ENCODE measurements at places on chromosomes 1 and 21.
A peak's percentile ranks its signal among the peaks of the same experiment; 100 is the strongest.

DNA sequence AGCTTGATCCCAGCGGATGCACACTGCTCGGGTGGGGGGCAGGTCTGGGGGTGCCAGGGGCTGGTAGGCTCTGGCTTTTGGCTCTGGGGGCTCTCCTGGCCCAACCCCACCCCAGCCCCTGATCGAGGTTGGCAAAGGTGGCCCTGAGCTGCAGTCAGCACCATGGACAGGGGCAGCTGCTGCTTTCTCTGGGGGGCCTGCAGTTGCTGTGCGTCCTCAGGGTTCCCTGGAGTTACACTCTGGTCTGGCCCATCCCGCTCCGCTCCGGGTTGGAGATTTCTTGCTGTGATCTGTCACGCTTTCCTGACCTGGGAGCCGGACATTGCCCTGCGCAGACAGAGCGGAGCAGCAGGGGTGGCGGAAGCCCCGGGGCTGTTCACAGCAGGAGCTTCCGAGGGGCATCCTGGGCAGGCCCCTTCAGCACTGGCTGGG is 8.0 kb upstream of the PLCH2 start:
- no peak for DNase-seq

DNA sequence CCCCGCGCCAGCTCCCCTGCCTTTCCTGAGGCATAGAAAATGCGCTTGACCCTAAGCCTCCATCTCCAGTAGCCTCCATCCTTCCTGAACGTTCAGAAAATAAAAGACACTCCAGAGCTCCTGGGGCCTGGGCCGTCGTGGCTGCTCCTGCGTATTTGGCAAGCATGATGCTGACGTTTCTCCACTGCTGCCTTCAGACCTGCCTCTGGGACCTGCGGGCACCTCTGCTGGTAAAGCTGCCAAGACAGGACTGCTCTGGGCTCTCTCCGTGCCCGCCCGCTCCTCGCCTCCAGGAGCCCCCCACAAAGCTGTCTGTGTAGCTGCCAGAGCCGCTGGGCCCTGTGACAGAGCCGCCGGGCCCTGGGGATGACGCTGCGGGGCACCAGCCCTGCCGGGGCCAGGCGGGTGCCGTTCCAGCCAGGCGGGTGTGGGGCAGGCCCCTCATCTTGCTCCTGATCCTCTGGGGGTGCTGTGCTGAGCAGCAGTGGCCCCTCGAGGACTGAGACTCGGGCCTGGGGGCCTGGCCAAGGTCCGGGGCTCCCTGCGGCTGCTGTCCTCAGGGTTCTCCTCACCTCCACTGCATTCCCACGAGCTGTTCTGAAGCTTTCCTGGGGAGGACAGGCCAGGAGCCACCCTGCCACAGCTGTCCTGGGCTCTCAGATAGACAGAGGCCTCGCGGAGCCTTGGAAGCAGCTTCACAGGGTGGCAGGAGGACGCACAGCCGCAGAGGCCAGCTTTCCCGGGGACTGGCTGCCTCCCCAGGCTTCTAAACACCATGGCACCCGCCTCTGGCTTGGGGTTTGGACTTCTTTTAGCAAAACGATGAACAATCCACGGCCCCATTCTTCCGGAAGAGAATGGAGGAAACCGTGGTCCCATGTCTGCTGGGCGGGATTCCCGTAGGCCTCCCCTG is 48.1 kb downstream of the MORN1 start:
- no peak for DNase-seq

DNA sequence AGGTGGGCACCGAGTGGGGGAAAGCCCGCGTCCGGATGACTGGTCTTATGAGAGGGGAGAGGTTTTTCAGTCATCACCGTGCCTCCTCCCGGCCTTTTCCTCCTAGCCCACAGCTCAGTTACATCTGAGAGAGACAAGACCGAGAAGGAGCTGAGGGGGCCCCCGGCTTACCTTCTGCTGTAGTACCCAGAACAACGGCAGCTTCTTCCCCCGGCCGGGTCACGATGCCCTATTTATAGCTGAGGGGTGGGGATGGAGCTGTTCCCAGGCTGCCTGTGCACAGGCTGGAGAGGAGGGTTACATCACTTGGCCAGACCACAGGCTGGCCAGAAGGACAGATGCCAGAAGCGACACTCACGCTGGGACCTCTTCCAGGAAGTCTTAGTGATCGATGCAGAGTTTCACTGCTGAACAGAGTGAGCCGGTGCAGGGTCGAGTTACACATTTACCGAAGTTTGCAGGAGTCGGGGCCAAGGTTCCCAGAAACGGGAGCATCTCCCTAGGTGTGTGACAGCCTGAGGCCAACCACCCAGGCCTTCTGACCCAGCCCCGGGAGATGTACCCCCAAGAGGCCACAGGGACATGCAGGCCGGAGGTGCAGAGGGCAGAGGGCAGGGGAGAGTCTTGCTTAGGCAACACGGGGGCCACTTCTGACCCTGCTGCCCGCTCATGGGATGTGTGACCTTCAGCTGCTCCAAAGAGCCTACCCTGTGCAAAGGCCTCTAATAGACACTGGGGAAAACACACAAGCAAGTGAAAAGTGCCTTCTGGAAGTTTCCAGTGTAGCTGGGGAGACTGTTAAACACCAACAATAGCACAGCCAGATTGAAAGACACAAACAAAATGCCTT is at the start of gene AGT:
Gene AGT, minus strand, starts transcription at position 208 of the 850 bp plus-strand sequence. CDS start 3,299 bp downstream, outside the sequence.
- peak; percentile 42 for DNase-seq

DNA sequence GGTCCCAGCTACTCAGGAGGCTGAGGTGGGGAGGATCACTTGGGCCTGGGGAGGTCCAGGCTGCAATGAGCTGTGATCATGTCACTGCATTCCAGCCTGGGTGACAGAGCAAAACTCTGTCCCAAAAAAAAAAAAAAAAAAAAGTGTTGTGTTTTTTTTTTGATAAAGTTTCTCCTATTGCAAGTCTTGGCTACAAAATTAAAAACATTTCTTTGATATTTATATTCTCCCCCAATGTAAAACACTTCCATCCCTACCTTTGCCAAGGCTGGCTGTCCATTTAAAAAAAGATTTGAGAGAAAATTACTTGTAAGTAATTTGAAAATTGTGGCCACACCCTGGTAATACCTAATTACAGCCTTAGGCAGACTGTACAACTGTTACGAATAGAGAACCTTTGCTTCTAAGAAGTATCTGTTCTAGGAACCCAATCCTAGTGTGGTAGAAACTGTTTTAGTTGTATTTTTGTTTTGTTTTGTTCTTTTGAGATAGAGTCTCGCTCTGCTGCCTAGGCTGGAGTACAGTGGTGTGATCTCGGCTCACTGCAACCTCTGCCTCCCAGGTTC is 11.2 kb downstream of the ZNF436 start:
- no peak for DNase-seq

GRCh38 chr21:19122356-19122755 is 718.8 kb upstream of the TMPRSS15 start:
- no peak for DNase-seq

GRCh38 chr1:95084317-95085176 is 11.8 kb upstream of the ALG14 start:
- no peak for DNase-seq

- DNase-seq = no peak
Measured at GRCh38 chr1:29397256-29397590, 160.9 kb downstream of the PTPRU start.

DNA sequence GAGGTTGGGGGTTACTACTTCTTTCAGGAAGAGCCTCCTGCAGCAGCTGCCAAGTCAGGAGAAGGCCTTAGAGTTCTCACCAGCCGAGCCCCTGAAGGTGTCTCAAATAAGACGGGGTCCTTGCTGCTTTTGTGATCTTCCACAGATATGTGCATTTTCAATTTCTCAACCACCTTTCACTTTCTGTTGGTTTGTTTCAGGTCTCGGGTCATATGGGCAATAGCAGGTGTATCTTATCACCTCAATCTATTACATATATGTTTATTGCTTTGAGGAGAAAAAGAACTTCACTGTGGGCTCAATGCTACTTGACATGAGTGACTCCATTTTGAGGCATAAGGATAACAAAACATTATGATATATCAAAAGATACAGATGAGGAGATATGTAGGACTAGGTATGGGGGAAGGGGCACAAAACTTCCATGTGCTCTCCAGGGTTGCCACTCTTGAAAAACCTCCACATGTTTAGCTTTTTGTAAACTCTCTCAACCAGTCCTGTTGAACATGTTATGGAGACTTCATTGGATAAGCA is 1171.4 kb upstream of the ADGRL2 start:
- no peak for DNase-seq

DNA sequence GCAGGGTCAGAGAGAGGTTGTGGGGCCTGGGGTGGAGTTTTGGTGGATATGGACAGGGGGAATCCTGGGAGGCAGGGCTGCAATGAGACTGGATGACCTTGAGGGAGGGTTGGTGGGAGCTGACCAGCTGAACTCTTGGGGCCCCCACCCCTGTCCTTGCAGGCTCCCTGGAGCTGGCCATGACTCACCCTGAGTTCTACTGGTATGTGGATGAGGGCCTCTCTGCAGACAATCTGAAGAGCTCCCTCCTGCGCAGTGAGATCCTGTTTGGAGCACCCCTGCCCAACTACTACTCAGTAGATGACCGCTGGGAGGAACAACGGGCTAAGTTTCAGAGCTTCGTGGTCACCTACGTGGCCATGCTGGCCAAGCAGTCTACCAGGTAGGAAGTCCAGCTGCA is 23.6 kb downstream of the DISP3 start:
- no peak for DNase-seq

DNA sequence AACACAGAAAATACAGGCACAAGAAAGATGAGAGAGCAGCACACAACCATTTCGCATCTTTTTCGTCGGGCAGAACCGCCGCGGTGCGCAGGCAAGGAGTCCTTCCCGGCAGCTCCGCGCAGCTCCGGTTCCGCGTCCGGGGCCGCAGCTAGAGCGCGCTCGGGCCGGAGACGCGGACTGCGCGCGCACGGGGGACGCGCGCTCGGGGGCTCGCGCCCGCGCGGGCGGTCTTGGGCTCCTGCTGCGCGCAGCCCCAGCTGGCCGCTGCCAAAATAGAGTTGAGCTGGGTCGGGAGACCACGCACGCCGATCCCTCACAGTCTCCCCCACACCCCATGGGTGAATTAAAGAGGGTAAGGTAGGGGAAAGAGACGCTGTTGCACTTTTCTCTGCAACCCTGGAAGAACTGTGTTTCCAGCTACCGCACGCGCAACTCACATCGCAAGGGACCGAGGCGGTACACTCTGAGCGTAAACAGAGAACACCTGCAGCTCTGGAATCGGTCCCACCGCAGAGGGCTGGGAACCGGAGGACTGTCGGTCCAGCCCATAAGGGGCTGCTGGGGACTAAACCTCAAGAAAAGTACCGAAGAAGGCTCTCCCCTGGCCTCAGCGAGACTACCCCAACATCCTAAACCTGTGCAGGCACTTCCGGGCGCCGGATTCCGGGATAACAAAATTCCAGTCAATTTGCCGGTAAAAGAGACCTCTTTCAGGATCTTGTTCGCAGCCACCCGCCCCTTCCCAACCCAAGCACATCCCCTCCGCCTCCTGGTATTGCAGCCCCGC is 1.7 kb downstream of the NR5A2 start:
- no peak for DNase-seq

DNA sequence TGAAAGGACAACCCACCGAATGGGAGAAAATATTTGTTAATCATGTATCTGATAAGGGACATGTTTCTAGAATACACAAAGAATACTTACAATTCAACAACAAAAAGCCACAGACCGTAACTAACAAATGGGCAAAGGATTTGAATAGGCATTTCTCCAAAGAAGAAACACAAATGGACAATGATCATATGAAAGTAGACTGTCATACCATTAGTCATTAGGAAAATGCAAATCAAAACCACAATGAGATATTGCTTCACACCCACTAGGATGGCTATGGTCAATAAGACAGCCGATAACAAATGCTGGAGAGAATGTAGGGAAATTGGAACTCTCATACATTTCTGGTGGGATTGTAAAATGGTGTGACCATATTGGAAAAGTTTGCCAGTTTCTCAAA is 367.2 kb upstream of the SGIP1 start:
- no peak for DNase-seq

GRCh38 chr1:58754073-58754613 is 29.7 kb downstream of the JUN start:
- no peak for DNase-seq

DNA sequence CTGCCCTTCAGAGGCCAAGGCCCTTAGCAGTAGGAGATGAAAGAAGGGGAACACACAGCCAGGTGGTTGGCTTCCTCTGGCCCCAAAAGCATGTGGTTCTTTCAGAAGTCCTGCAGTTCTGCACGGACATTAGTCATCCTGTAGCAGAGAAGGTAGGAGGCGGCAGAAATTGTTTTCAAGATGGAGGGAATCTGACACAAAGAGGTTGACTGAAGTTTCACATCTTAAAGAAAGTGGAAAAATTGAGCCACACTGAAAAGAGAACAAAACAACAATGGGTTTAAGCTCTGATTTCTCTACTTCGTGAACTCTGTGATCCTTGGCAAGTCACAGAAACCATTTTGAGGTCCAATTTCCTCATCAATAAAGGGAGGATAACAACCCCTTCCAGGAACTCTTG is 125.3 kb upstream of the DNAH14 start:
- DNase-seq = no peak

- DNase-seq = no peak
Measured at GRCh38 chr1:119582801-119583200, 65.3 kb downstream of the ZNF697 start.

DNA sequence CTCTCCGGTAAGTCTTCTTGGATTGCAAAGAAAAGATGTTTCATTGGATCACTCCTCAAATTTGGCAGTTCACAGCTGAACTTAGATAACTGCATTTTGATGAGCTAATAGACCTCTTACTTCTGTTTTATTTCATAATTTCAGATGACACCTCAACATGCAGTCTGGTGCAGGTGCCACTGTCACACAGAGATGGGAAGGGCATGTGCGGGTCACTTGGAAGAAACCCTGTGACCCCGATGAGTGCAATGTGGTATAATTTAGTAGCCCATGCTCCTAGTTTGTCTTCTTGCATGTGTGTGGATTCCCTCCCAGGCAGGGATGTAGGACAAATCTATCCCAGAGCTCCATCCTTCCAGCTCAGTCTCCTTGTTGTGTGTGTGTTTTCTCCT is 481 bp upstream of the SLAMF1 start:
- DNase-seq = no peak

GRCh38 chr1:171953835-171954234 is 112.5 kb downstream of the DNM3 start:
- no peak for DNase-seq

GRCh38 chr1:237393632-237394031 is 351.6 kb downstream of the RYR2 start:
- DNase-seq = no peak

DNA sequence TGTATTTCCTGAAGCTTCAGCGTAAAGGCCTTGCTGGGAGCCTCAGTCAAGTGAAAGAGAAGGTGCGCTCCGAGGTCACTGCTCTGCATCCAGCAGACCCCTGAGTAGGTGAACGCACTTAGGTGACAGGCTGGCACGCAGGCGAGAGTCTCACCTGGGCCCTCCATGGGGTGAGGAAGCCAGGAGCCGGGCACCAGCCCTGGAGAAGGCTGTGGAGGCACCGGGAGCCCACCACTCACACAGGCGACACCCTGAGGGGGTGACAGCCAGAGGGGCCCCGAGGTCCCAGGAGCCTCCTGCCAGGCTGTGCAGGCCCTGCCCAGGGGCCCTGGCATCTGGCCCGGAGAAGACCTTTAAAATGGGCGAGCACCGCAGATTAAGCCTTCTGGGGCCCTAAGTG is 67.6 kb downstream of the ARHGEF16 start:
- DNase-seq = no peak

DNA sequence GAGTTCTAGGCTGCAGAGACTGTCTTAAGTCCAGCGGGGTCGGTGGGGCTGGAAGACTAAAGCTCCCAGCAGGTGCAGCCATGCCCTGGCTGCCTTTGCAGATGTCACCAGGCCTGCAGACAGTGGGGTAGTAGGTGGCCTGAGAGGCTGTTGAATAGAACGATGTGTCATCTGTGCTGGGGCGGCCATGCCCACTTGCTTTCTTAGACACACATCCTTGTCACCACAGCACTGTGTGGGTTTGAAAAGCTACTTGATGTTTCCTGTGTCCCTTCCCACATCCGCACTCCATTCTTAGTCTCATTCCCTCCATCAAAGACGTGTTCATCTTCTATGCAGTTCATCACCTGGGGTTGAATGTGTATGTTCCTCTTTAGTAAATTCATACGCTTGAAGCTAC is 184.5 kb upstream of the TMEM51 start:
- DNase-seq = no peak
